Activated T-cell treated with anti-CD3 and anti-CD28 coated beads, Interleukin-2, amount 50 U/mL, for 72 hours (primary cell): ENCODE measurements at places on chromosomes 5 and 9.

DNA sequence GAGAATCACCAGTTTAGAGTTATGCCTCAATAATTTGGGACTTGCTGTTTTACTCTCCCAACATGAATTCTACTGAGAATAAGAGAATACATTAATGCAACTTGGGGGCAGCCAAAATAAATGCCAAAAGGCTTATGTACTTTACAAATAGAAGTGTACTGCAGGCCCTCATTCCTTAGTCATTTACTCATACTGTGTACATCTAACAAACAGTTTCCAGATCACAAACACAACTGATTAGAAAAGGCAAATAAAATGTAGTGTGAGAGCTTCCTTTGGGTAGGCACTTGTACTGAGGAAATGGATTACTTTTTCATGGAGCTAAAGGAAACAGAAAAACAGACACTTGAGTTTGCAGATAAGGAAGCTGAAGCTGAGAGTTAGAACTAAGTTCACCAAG is 12.6 kb downstream of the ANKDD1B start:
- DNase-seq = no peak

DNA sequence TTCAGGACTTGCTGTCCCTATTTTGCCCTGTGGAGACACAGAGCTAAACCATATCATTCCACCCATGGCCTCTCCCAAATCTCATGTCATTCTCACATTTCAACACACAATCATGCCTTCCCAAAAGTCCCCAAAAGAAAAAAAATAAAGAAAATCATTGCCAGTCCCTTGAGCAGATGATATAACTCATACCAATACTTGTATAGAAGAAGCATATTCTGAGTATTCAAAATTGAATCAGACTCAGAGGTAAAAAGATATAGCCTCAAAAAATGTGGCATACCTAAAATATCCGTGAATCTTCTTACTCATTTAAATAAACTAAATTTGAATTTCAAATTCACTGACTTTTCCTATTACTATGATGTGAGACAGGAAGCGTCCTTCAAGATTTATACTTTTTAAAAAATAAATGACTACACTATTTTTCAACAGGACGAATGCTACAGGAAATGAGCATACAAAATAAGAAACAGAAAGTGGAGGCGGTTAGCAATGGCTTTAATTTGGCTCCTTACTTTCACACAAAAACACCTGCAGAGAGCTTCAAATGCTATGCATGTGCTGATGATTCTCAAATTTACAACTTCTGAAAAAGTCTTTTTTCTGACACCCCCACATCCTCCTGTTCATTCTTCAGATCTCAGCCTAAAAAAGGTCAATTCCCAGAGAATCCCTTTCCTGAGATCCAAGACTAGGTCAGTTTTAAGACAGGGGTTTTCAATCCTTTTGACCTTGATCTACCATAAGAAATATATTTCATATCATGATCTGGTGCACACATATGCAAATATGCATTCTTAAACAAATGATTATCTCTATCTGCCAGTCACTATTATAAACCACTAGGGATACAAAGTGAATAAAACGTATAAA is 39.6 kb upstream of the DMXL1 start:
- DNase-seq = no peak

GRCh38 chr9:114878879-114879564 is 51.4 kb downstream of the TNFSF8 start:
- DNase-seq = no peak

- no peak for DNase-seq
These were observed 92.7 kb downstream of the PCSK1 start for GRCh38 chr5:96340357-96340756.

GRCh38 chr5:51895834-51896233 is 512.6 kb downstream of the ISL1 start:
- no peak for DNase-seq

GRCh38 chr9:126056312-126057021 is 270.2 kb upstream of the MVB12B start:
- DNase-seq = no peak

- no peak for DNase-seq
These were observed 199.8 kb upstream of the MVB12B start for GRCh38 chr9:126126807-126127206.

DNA sequence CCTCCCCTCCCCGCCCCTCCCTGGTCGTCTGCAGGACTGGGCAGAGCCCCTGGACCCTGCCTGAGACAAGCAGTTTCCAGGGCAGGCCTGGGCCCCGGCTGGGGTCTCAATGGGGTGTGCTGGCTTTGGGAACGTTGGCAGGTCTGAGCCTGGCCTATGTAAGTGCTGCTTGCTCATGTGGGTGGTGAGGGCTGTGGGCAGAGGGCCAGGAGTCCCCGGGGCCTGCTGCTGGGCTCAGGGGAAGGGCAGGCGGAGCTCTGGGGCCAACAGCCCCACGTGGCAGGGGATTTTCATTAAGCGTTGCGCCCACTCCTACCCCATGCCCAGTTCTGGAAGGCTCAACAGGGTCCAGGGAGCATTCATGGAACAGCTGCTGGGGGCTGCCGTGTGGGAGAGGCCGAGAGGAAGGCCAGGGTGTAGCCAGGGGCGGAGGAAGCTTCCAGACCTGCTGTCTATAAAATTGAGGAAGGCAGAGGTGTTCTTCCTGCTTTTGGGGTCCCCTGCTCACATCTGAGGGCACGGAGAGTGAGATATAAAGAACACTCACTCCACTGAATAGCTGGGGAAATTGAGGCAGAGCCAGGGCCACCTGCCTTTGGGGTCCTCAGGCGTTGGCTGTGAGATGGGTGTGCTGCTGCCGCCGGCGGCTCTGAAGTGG is 32.5 kb downstream of the RXRA start:
- DNase-seq = no peak

DNA sequence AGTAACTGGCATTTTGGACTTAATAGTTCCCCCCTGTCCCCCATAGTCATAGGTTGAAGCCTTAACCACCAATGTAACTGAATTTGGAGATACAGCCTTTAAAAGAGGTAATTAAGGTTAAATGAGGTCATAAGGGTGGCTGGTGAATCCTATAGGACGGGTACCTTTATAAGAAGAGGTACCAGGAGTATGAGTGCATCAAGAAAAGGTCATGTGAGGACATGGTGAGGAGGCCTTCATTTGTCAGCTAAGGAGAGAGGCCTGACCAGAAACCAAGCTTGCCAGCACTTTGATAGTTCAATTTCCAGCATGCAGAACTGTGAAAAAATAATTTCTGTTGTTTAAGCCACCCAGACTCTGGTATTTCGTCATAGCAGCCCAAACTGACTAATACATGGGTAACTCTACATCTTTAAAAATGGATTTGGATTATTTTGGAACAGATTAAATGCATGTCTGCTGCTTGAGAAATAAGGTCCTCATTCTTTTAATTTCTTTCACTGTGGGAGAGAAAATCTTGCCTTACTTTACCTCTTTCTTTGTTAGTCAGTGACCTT is 9.7 kb downstream of the RASA1 start:
- no peak for DNase-seq
